ENCODE measurements at places on chromosomes 13 and 19.
A peak's percentile ranks its signal among the peaks of the same experiment; 100 is the strongest.

DNA sequence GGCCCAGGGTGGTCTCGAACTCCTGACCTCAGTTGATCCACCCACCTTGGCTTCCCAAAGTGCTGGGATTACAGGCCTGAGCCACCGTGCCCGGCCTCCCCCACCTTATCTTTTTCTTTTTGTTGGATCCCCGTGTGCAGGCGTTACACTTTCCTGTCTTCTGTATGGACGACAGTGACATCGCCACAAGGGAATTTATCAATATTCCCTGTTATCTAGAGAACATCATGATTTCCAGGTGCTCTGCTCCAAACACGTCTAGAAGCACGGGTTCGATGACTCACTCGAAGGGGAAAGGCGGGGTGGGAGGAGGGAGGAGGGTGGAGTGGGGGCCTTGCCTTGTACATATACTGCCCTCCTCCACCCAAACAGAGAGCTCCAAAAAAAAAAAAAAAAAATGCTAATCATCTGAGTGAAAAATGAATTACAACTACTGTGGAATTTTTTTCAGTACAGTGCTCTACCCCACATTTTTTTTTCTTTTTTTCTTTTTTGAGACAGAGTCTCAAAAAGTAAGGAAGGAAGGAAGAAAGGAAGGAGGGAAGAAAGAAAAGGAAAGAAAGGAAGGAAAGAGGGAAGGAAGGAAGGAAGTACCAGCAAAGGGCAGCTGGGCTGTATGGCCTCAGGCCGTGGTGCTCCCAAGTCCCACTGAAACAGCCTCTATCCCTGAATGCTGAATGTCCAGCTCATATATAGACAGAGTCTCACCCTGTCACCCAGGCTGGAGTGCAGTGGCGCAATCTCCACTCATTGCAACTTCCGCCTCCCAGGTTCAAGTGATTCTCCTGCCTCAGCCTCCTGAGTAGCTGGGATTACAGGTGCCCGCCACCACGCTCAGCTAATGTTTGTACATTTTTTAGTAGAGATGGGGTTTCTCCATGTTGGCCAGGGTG, 36.8 kb downstream of the INSR start:
- DNase-seq = no peak

GRCh38 chr13:112943309-112944125, 25.5 kb upstream of the MCF2L start:
- no peak for DNase-seq

GRCh38 chr19:35901055-35901644, 810 bp upstream of the NFKBID start:
- no peak for DNase-seq

DNA sequence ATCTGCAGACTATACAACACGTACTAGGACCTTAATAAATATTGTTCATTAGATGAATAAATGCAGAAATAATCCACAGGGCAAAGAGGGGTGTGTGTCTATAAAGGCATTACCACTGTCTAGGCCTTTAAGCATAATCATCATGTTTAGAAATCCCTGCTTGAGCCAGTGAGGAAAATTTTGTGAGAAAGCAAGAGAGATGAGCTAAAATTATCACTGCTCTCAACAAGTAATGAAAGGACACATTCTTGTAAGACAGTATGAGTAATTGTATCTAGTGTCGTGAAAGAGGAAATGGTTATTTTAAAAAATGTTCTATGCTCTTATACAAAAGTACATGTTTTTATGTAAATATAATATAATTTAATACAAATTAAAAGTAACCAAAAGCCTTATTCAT, 1699.4 kb downstream of the PCDH9 start:
- DNase-seq = no peak

- peak; percentile 84 for DNase-seq
These were observed 4.8 kb downstream of the EMP3 start for GRCh38 chr19:48330012-48330681.

DNA sequence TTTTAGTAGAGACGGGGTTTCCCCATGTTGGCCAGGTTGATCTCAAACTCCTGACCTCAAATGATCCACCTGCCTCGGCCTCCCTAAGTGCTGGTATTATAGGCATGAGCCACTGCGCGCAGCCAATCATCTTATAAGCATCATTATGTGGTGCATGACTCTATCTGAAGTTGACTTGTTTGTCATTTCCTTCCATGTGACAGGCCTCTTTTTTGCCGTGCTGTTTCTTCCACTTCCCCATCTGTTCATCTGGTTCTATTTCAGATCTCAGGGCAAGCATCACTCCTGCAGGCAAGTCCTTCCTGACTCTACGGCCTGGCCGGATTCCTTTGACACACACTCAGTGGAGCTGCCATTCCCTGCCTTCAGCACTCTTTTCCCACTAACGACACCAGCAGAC, 15.2 kb downstream of the COL5A3 start:
- no peak for DNase-seq

DNA sequence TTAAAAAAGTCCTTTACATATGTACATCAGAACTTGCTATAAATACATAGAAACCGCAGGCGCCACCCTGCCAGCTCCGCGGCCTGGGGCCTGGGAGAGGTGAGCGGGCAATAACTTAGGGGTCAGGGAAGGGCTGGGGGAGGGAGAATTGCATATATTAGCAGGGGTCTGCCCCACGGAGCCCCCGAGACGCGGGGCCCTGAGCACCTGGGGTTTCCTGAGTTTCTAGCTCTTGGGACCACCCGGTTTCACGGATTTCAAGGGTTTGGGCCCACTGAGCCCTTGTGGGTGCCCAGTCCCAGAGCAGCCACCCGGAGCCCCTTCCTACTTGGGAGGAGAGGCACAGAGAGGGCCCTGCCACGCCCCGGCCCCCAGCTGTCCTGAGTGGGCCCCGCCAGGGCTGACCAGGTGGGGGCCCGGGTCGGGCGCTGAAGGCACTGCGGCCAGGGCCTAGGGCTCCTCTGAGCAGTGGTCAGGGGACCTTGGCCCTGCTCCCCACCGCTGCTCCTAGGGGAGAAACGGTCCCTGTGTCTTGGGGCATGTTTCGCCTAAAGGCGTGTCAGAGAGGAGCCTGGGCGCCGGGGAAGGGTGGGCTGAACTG, 4.0 kb downstream of the GPX4 start:
- no peak for DNase-seq

DNA sequence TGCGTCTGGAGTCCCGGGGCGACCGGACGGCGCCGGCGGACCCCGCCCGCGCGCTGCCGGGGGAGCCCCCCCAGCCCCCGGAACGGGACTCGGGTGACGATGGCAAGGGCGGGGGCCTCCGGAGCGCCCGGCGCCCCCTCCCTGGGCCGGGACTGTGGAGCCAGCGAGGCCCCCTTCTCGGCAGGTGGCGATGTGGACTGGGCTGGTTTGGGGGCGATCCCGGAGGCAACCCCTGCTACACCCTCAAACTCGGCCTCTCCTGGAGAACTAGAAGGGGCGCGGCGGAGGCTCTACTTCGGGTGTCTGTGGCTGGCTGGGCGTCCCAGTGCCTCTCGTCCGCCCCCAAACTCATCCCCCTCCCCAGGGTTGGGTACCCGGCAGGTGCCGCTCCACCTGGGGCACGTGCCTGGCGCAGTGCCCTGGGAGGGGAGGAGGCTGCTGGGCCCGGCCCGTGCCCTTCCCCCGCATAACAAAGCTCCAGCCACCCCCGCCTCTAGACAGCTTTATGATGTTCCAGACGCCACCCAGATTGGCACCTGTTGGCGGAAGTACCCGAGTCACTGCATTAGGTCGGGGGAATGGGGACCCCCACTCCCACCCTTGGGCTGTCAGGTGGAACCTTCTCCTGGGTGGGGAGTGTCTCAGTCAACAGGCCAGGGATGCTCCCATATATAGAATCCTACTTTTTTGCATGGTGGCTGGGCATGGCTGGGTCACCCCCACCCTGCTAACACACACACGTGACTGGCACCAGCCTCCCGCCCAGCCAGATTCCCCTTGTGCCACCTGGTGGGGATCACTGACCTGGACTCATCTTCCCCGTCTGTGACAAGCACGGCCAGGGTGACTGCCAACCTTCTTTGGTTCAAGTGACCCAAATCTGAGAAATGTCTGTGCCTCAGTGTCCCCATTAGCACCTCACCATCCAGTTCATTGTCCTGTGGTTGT, 722 bp downstream of the PKN1 start:
- DNase-seq = no peak
